ENCODE measurements at places on chromosomes 11 and 22.

DNA sequence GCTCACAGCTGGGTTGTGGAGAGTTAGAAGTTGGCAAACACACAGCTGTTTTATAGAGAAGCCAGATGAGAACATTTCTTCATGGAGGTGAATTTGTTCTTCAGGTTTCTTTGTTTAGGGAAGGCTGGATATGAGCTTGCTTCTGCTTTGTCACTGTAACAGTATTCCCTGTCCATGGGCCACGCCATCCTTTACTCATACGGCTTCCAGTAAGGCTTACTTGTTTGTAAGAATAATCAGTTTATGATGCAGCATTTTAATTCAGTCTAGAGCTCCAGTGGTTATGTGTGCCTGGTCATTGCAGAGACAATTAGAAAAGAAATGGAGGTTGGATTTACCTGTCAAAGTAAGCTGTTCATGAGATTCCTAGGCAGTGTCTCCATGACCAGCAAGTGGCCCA lies 131.8 kb downstream of the TRIM44 start:
- DNase-seq: no peak

- DNase-seq: no peak
Measured at GRCh38 chr11:16921019-16921418, 93.2 kb downstream of the PLEKHA7 start.

GRCh38 chr11:120714438-120714837 lies 202.9 kb downstream of the GRIK4 start:
- no peak for DNase-seq

GRCh38 chr11:124069429-124070401 lies 28.6 kb upstream of the OR10G7 start:
- peak; percentile 34 for DNase-seq

DNA sequence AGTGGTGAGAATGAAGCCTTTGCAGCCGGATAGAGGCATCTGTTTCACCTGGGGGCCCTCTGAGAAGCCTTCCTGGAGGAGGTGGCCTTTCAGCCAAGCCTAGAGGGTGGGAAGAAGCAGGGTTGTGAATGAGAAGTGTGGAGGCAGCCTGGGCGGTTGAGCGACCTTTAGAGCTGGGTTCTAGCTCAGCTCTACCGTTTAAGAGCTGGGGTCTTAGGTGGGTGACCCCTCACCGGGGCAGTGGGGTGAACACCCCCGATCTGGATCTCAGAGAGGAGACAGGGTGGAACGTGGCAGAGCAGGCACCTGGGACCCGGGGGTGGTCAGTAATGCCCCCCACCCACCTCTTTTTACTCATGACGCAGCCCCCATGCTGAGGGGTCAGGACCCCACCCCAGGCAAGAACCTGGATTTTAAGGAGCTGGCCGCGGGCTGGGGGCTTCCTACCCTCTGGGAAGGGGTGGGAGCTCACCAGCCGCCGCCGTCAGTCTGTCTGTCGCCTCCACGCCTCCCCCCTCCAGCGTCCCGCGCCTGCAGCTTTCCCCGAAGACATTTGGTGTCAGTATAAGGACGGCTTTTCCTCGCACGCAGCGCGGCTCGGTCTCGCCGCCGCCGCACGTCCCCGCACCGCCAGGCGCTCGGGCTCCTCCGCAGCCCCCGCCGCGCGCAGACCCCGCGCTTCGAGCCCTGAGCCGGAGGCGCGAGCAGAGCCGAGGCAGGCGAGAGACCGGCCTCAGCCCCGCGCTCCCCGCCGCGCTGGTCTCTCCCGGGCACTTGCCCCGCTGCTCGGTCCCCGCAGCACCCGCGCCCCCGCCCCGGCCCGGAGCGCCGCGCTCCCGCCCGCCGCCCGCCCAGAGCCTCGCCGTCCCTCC lies 13.3 kb upstream of the CACNA1I start:
- DNase-seq: peak; percentile 40

- peak; percentile 37 for DNase-seq
Measured at GRCh38 chr11:1276041-1276790, 33.2 kb downstream of the TOLLIP start.

- no peak for DNase-seq
Measured at GRCh38 chr11:2701898-2702434, 2.2 kb upstream of the KCNQ1OT1 start.

DNA sequence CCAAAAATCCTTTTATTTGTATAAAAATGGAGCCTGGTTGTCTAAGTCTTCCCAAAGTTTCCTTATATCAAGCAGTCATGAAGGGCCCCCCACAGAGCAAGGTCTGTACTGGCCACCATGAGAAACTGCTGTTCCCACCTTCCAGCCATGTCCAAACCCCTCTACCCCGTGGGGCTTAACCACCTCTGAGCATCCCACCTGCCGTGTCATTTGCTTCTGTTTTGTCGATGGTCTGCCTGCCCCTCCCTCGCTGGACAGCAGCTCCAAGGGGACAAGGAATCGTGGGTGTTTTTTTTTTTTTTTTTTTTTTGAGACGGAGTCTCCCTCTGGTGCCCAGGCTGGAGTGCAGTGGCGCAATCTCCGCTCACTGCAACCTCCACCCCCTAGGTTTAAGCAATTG lies 11.1 kb upstream of the ANO1 start:
- DNase-seq: no peak

GRCh38 chr11:7882860-7883259 lies 48.2 kb downstream of the OR10A6 start:
- DNase-seq: peak; percentile 38

DNA sequence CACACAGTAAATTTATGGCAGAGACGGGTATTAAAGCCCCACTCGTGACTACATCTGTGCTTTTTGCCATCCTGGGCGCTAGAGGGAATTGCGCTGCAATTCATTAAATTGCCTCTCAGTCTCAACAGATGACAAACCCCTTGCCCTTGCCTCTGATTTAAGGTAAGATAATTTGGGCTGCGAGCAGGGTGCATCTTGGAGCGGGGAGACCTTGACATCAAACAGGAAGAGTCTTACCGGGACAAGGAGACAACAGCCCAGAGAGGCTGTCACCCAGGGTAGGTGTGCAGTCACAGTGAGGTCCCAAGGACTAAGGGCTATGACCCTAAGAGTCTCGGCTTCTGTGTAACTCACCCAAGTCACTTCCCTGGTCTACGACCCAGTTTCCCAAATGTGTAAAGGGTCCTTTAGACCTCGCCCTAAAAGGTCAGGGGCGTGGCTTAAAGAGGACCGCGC lies 449 bp upstream of the TOM1 start:
- DNase-seq: no peak

- no peak for DNase-seq
Measured at GRCh38 chr22:24026733-24027132, 15.6 kb downstream of the CABIN1 start.

- DNase-seq: no peak
Measured at GRCh38 chr11:108221371-108221770, 1.1 kb downstream of the NPAT start.

DNA sequence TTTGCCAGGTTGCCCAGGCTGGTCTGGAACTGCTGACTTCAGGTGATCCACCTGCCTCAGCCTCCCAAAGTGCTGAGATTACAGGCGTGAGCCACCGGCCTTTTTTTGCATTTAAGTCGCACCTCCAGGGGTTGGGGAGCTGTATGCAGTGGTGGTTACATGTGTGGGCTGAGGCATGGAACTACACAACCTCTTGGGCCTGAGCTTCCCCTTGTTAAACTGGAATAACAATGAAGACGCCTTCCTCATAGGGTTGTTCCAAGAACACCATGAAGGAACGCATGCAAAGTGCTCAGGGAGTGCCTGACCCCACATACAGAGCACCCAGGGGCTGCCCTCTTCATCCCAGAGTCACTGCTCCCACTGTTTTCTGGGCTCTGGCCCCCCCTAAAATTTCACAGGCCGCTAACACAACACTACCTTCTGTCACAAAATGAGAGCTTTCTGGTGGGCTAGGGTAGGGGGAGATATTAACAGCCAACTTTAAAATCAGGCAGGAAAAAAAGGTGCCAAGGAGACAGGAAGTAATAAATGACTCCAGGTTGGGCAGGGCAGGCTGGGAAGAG lies 1.3 kb upstream of the FAM118A start:
- no peak for DNase-seq

GRCh38 chr11:35214226-35214770 lies 75.3 kb downstream of the CD44 start:
- DNase-seq: no peak

DNA sequence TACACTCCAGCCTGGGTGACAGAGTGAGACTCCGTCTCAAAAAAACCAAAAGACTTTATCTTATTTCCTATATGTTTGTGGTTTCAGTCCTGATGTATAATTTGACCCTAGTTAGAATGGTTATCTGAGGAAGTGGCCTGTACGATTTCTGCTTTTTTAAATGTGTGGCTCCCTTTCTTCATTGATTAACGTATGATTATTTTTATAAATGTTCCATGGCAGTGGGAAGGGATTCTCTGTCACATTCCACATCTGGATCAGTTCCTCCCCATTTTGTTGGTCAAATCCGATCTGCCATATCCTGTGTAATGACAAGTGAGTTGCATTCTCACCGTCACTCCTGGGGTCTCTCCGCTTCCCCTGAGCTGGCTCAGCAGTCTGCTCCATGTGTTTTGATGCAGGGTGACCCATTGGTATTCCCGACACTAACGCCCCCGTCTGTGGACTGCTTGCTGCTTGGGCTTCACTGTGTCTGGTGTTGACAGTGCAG lies 20.3 kb downstream of the NEAT1 start:
- DNase-seq: peak; percentile 22

DNA sequence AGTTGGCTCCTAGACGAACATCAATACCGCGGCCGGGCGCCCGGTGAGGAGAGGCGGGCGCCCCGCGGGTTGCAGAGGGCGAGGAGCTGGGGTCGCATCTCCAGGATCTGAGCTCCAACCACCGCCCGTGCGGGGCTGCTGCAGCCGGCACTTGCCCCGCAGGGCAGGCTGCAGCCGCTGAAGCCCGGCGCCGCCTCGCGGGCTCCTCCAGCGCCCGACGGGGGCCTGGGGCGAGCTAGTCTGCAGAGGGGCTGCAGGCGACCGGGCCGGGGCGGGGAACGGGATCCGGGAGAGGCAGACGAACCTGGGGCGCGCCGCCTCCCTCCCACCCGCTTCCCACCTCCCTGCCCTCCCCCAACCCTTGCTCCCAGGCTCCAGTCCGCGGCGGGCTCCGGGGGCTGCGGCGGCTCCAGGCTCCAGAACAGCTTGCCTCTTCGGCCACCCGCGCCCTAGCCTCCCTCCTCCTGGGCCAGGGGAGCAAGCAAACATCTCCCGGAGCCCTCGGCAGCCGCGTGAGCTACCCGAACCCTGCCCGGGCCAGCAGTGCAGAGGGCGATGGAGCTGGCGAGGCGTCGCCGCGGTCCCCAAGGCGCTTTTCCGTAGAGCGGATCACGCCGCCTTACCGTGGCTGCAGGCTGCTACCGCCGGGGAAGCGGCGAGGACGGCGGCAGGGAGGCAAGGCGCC lies 802 bp downstream of the TENM4 start:
- DNase-seq: peak; percentile 6

DNA sequence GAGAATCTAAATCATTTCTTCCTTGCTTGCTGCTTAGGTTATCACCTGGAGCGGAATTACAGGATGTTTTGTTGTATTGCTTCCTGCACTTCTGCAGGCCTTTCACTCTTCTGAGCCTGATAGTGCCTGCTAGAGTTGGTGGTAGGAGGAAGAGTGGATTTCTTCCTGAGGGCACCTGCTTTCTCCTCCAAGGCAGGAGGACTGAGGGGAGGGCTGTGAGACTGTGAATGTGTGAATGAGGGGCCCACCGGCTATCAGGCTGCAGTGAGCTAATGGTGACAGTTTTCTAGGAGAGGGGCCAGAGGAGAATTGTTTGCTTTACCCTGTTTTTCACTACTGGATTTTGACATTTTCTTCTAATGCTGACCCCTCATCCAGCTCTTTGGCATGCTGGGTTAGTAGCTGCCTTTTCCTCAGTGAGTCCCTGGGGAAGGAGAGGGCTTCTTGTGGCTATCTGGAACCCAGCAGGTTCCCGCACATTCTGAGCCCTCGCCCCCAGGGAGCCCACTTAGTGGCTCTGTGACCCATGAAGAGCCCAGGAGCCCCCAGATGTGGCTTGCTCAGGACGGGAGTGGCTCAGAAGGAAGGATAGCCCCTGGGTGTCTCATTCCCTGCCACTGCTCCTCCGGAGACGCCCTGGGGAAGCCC lies 39.1 kb downstream of the DIXDC1 start:
- DNase-seq: no peak

GRCh38 chr22:34696557-34696956 lies 369.4 kb upstream of the ISX start:
- DNase-seq: no peak

GRCh38 chr11:85772695-85773094 lies 38.2 kb downstream of the SYTL2 start:
- no peak for DNase-seq

GRCh38 chr22:19527321-19527721 lies 3.1 kb upstream of the CLDN5 start:
- DNase-seq: no peak

- DNase-seq: no peak
Measured at GRCh38 chr11:83284501-83285150, 1.5 kb downstream of the CCDC90B start.

- no peak for DNase-seq
Measured at GRCh38 chr11:113174882-113175281, 139.5 kb upstream of the TTC12 start.

- no peak for DNase-seq
Measured at GRCh38 chr11:43967661-43968060, 25.2 kb downstream of the C11orf96 start.

GRCh38 chr11:61131998-61132555 lies 29.1 kb downstream of the VPS37C start:
- DNase-seq: no peak

DNA sequence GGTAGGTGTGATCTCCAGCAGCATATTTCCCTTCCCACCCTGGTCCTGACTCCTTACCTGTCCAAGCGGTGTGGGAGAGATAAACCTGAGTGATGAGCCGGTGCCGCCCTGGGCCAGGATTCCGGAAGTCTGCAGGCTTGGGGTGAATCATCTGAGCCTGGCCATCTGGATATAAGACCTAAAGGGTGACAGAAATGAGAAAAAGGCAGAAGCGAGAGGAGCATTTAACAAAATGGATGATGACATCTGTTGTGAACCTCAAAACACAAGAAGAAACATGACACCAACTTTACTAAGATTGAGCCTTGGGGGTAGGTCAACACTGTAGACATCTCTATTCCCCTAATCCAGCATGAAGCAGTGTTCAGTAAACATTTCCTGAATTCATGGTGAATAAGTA lies 62.8 kb downstream of the AAMDC start:
- DNase-seq: no peak

DNA sequence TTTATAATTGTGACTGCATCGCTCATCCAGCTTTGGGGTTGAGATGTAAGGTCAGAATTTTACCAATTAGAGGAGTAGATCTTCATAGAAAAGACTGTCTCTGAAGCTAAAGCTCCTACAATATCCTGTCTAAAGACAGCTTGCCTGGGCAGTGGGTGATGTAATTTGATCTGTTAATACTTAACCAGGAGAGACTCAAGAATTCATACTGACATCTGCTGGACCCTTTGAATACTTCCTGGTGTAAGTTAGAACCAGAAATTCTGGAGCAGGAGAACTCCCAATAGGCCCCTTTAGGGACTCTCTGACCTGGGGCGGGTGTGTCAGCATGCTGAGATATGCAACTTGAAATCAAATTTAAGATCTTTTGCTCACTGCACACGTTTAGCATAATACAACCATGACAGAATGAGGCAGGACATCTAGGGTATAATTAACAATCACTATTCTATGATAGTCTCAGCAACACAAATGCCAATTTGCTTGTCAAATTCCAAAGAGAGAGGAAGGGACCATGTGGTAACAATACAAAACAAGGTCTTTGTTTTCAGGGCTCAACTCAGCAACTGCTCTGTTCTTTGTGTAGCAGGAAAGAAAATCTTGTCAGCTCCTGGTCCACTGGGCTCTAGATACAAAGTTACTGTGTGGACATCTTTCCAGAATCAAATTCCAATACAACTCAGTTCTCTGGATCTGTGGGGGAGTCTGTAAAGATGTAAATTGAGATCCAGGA lies 143.9 kb downstream of the INSC start:
- DNase-seq: peak; percentile 1

GRCh38 chr11:46553814-46554212 lies 40.0 kb downstream of the AMBRA1 start:
- DNase-seq: no peak

Data from cerebellar cortex (tissue), 1 donor.